ENCODE measurements at places on chromosomes 12 and 14.

DNA sequence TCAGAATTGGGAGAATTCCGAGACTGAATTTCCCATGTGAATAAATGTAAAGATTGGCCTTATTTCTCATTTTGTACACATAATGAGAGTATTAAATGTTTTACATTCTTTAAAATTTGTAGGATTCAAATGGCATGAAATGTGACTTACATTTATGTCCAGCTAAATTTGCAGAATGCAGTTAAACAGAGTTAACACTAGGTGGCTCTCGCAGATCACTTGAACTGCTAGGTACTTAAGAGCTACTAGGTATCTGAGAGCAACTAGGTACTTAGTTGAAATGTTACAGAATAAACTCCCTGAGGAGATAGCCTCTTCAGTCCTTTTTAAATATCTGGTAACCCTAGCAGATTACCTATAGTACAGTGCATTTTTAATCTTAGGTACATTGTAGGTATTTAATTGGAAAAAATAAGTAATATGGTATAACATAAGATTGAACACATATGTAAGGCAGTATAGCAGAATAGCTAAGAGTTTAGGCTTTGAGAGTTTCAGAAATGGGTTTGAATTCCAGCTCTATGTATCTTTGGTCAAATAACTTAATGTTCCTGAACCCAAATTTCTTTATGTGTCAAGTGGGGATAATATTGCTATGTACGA, 73.8 kb downstream of the KIAA0586 start:
- peak; percentile 30 for DNase-seq

DNA sequence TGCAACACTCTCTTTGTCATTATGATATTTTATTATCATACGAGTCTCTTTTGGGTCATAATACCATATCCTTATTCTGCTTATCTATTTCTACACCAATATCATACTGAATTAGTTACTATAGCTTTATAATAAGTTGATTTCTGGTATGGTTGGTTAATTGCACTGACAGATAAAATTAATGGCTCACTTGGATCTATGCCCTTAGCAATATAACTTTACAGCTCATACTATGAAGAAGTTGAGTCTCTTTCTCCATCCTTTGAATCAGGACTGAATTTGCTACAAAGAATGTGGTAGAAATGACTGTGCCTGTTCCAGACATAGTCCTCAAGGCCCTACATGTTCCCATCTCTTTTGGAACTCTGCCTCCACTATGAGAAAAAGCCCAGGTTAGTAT, 139.7 kb upstream of the DYRK2 start:
- no peak for DNase-seq

GRCh38 chr12:89836026-89836425, 127.4 kb upstream of the ATP2B1 start:
- no peak for DNase-seq

GRCh38 chr12:32205731-32206130, 99.1 kb downstream of the BICD1 start:
- no peak for DNase-seq

GRCh38 chr12:80406253-80406652, 37.8 kb upstream of the PTPRQ start:
- no peak for DNase-seq

GRCh38 chr14:94381149-94382030, 7.0 kb downstream of the SERPINA1 start:
- DNase-seq = no peak

GRCh38 chr12:71315328-71315985, 124.1 kb upstream of the LGR5 start:
- DNase-seq = no peak

DNA sequence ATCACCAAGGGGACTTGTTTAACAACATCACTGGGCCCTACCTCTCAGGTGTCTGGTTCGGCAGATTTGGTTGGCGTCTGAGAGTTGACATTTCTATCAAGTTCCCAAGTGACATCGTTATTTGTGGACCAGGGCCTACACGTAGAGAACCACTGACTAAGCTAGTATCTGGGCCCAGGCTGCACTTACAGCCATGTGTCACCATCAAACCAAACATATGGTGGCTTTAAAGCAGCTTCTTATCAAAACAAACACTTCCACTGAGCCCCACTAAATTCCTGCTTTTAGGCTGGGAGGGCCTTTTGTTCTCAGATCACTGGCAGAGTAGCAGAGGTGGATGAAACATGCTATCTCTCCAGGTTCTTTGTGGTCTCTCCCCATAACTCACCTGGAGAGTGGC, 220.5 kb downstream of the PELI2 start:
- no peak for DNase-seq
